ENCODE measurements at places on chromosomes 5 and 9. TPM values are rescaled to one million over a fixed set of nuclear protein-coding genes. Genes with fewer than 3 reads are reported as not detected.

DNA sequence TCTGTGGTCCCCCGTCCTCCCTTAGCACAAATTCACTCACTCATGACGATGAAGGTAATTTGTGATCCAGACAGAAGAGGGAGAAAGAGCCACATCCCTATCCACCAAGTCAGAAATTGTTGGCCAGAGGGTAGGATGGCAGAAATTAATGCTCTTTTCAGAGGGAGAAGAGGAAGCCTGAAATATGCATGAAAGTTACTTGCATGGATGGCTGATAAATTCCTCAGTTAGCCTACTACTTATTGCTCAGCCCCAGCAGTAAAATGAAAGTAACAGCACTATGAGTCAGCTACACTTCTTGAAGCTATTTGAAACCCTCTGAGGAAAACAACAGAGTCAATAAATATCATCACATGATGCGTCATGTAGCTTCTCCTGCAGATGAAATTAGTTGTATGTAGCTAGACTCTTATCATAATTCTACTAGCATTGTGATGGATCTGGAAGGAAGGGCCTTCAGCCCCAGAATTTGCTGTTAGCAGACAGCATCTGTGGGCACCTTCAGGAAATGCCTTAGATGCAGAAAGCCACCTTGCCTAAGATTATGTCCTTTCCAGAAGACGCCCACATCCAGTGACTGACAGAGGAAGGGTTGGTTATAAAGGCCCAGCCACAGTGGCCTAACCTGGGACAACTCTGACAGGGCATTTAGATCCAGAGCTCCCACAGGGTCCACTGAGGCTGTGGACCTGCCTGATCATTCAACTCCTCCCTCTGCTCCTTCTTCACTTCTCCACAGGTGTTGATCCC lies 81.2 kb upstream of the CCDC112 start:
- no peak for DNase-seq

DNA sequence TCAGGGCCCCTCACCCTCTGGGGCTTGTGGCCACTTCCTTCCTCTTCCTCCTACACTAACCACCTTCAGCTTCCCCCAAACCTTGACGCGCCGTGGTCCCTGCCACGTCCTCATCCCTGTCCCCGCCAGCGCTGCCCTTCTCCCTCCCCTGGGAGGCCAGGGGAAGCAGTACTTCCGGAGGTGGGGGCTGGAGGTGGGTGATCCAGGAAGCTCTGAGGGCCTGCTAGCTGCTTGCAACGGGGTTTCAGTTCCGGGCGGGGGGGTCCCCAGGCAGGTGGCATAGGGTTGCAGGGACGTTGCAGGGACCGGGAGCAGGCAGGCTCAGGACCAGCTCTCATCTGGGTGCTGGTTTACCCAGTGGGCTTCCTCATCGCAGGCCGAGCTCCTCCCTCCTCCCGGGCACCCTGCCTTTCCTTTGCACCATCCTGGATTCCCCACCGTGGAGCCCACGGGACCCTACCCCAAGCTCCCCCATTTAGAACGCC lies 70.0 kb downstream of the RXRA start:
- DNase-seq = no peak

- no peak for DNase-seq
Measured at GRCh38 chr9:105835721-105836120, 141.4 kb downstream of the TMEM38B start.

- DNase-seq = no peak
Measured at GRCh38 chr5:108935611-108936010, 187.9 kb downstream of the FER start.

GRCh38 chr5:8350644-8351339 lies 481.8 kb downstream of the MTRR start:
- no peak for DNase-seq

GRCh38 chr9:124496075-124496449 lies 11.1 kb downstream of the NR5A1 start:
- DNase-seq = no peak

DNA sequence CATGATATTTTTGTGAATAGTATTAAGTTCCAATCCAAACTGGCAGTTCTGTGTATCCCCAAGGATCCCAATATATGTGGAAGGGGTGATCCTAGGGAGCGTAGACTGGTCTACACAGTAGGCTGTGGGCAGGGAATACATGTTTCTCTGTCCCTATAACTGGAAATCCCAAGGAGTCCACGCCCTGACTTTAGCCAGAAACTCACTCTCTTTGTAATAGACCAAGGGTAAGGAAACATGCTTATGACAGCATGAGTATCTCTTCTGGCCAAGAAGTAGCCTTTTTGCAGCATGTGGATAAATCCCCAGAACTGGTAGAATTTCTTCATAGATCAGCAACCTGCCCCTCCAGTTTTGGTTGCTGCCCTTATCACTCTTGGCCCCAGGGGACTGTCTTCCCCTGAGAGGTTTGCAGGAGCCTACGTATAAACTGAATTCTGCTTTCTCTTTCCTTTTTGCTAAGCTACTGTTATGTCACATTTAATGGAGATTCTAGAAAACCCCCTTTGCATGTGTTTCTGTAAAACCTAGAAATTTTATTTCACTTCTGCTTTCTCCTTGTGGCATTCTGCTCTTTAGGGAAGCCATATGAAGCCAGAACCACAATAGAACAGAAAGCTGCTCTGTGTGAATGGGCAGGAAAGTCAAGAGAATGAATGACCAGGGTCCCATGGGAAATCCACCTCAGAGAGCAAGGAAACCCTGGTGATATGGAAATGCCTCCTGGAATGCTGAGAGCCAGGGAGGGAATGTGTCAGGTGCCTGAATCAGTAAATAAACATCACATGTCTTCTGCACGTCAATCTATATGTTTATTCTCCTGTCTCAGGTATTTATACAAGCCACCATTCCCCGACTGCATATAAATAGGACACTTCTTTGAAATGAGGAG lies 3.5 kb downstream of the IFNA2 start:
- DNase-seq = no peak

Gene KIAA1958
- total RNA-seq = 4.0 TPM

GRCh38 chr5:151200913-151201595 lies 22.8 kb downstream of the CCDC69 start:
- no peak for DNase-seq

DNA sequence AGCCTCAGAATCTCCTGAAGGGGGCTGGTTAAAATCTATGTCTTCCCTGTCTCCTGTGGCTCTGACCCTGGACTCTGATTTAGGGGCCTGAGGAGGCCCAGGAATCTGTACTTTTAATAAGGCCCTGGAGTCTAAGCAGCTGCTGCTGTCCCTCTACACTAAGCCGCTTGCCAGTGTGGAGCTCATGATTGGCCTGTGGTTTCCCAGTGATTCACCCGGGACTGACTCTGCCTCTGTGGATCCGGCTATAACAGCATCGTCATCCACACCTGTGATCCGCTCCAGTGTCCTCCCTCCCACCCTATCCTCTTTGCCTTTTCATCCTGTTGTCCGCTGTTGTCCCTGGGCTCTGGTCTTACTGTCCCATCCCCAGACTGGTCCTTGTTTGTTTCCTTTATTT lies 3.7 kb downstream of the SLC31A2 start:
- no peak for DNase-seq

Gene CARTPT
- total RNA-seq = not detected

Gene C9orf50
- total RNA-seq = 0.90 TPM

DNA sequence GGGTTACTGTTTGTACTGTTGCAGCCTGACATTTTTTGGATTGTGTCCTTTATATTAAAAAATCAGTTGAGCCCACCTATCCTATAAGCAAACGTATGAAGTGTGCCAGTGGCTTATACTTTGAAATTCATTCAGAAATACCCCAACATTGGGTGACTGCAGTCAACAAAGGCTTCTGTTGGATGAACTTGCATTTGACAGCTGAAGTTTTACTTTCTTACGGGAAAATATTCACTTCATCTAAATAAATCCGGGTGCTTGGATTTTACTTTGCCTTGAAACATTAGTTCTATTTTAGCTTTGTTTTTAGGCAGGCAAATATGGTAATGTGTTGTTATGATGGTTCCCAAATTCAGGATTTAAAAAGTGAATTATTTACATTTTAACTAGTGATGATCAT lies 21.7 kb downstream of the EXOSC2 start:
- no peak for DNase-seq

DNA sequence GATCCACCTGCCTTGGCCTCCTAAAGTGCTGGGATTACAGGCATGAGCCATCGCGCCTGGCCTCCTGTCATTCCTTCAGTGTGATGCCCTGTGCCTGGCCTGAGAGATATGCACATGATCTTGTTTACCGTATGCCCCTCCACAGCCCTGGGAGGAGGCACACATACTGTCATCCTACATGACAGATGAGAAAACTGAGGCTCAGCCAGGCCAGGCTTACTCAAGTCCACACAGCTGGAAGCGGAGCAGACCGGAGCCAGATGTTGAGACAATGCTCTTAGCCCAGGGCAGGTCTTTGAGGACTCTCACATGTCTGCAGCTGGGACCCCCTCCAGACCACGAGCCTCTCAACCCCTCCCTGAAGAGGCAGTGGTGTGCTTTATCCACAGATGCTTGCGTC lies 38.7 kb upstream of the SH3PXD2B start:
- no peak for DNase-seq

Gene RNF208
- total RNA-seq = 1.1 TPM

DNA sequence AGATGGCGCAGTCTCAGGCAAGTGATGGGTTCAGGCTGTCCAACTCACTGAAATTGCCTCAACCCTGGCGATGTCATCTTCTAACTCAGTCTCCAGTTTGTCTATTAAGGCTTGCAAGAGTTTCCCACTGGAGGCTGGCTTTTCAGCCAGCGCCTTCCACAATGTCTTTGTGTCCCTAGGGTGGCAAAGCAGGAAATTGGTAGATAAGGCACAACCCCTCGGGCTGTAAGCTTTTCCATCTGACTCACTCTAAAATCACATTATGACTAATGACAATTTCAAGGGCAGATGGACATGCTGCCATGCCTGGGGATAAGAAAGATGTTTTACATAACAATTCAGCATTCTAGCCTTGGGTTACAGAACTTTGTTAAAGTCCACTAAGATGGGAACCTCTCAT lies 61.9 kb downstream of the MROH2B start:
- DNase-seq = no peak

DNA sequence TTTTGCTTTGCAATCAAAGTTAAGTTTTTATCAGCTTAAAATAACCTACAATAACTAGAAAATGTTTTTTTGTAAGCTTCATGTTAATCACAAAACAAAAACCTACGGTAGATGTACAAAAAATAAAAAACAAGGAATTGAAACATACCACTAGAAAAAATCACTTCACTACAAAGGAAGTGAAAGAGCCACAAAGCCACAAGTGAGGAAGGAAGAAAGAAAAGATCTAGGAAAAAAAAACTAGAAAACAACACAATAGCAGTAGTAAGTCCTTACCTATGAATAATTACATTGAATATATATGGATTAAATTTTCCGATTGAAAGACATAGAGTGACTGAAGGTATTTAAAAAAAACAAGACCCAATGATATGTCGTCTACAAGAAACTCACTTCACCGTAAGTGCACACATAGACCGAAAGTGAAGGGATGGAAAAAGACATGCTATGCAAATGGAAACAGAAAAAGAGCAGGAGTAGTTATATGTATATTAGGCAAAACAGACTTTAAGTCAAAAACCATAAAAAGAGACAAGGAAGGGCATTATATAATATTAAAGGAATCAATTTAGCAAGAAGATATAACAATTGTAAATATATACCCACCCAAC lies 13.4 kb upstream of the ZDHHC21 start:
- no peak for DNase-seq

GRCh38 chr5:153594785-153595184 lies 104.3 kb downstream of the GRIA1 start:
- no peak for DNase-seq

Gene PCDHB2
- 2.2 TPM for total RNA-seq

GRCh38 chr9:5801739-5802113 lies 31.2 kb downstream of the ERMP1 start:
- no peak for DNase-seq

- no peak for DNase-seq
Measured at GRCh38 chr5:120134944-120135343, 329.2 kb upstream of the PRR16 start.

GRCh38 chr5:160627921-160628618 lies 206.4 kb downstream of the PTTG1 start:
- DNase-seq = no peak

Gene SPARC
- total RNA-seq = 1,393 TPM

Data from tibial nerve (tissue), 4 donors.